ENCODE measurements at places on chromosomes 7 and 10.

DNA sequence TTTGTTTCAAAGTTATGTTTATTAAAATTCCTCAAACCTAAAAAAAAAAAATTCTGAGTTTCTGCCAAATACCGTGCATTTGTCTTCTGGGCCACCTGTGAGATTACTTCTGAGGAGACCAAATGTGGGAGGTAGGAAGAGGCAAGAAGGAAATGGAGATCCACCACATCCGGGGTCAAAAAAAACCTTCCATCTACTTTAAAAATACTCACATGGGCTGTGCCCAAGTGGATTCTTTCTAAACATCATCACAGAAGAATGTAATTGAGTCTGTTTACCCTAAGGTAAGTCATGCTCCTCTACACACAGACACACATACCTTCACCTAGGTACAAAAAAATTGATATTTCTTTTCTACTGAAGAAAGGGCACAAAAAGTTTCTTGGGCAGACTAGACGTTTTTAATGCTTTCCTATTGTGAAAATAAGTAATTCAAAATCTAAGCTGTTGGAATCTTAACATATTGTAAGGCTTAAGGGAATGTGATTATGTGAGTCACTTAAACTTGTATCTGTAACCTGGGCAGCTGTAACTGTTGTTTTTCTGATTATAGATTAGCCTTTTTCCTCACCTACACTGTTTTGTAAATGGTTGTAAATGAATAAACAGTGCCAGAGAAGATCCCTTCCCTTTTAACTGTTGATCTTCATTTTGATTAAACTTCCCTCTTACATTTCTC is 19.1 kb upstream of the SPOCK2 start:
- DNase-seq: peak; percentile 28

DNA sequence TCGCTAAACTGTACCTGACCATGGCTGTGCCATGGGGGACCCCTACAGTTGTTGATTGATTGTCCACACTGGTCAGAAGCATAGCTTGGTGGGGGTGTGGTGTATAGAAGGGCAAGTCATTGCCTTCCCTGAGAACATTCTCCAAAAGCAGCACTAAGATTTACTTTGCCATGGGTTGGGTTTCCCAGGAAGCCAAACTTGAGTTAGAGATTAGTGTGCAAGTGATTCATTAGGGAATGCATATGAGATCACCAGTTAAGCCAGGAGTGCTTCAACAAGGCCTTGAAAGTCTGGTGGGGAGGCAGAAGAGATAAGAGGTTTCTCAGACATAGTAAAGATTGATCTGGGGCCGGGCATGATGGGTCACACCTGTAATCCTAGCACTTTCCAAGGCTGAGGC is 21.4 kb upstream of the TPST1 start:
- peak; percentile 79 for DNase-seq

- DNase-seq: no peak
These were observed 120.0 kb downstream of the ADAM12 start for GRCh38 chr10:126268013-126268920.

DNA sequence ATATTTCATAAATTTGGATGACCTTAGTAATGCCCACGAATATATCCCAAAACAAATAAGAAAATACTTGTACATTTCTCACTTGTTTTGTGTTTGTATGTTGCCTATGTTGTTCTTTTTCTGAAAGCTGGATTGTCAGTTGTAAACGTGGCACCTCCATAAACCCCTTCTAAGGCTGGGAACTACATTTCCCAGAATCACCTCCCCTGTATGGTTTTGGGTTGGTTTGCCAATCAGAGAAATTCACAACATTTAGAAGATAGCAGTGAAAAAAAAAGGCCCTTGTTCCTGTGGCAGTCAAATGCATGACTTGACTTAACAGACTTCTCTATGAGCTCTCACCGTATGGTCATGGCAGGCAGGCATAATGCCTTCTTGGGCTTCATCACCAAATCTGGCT is 676.3 kb upstream of the STEAP1 start:
- no peak for DNase-seq

DNA sequence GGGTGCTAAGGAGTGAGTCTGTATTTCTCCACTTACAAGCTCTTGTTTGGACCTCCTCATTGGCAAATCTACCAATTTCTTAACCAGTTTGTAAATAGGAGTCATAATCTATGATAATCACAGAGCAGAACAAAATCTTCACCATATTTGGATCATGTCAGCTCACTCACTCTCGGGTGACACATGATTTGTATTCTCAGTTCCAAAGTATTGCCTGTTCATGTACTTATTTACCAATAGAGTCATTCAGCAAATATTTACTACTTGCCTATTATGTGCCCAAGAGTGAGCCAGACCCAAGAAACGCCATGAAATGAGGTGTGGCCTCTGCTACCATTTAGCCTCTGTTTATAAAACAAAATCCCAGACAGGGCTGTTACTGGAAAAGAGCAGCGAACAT is 114.8 kb downstream of the TSPAN12 start:
- no peak for DNase-seq

- DNase-seq: no peak
These were observed 5.6 kb upstream of the PALD1 start for GRCh38 chr10:70472799-70473454.

DNA sequence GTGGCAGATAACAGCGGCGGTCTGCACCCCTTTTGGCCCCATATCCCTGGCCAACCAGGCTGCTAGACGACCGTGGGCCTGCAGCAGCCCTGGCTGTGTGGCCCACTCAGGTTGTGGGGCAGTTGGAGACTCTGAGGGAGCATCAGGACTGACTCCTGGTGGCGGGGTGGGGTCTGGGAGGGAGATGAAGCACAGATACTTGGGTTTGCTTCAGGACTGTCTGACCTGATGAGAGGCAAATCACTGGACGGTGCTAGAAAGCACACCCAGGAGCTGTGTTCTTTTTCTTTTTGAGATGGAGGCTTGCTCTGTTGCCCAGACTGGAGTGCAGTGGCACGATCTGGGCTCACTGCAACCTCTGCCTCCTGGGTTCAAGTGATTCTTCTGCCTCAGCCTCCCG is 28.2 kb downstream of the BAMBI start:
- no peak for DNase-seq

- no peak for DNase-seq
These were observed 2.5 kb downstream of the ZNF316 start for GRCh38 chr7:6639627-6640026.

DNA sequence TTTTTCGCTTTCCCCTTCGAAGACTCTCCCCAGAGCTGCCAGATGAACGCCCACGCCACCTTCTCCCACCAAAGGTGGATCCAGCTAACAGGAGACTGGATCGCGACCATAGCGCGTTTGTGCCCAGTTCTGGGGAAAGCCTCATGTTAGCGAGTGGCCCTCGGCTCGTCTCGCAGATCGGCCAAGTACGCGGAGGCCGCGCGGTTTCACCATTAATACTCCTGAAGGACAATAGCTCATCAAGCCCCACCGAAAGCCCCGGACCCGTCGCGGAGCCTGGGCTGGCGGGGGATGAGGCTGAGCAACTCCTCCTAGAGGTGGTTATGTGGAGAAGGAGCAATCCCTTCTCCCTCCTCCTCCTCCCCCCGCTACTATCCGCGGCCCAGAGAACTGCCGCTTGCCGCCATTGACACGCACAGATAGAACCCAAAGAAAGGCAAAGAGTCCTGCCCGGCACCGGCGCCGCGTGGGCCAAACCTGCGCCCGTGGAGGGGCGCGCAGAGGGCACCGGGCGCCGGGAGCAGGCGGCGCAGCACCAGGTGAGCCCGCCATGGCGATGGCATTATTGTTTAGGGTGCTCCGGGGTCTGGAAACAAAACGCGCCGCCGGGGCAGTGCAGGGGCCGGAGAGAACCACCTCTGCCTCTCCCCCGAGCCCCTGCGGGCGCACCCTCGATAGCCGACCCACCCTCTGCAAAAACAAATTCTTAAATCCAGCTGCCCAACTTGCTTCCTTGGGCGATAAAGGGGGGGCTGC is at the start of gene MACROH2A2:
MACROH2A2 (plus strand) TSS at position 385 of the 756 bp plus-strand sequence. CDS start 22,813 bp downstream, outside the sequence.
- DNase-seq: peak; percentile 42

DNA sequence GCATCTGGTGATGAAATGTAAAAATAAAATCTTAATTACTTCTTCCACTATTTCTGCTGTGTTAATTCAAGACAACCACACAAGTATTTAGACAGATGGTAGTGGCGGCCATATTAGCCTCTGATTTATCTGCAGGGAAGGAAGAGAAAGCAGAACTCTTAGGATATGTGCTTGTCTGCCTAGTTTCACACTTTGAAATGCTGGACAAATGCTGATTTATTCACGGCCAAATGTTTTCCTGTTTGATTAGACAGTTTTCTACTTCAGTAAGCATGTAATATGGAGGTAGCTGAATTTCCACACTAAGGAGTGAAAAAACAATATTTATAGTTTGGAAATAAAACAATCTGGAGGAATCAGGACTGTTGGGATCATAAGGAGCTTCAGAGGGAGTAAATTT is 158.1 kb downstream of the AGMO start:
- no peak for DNase-seq

DNA sequence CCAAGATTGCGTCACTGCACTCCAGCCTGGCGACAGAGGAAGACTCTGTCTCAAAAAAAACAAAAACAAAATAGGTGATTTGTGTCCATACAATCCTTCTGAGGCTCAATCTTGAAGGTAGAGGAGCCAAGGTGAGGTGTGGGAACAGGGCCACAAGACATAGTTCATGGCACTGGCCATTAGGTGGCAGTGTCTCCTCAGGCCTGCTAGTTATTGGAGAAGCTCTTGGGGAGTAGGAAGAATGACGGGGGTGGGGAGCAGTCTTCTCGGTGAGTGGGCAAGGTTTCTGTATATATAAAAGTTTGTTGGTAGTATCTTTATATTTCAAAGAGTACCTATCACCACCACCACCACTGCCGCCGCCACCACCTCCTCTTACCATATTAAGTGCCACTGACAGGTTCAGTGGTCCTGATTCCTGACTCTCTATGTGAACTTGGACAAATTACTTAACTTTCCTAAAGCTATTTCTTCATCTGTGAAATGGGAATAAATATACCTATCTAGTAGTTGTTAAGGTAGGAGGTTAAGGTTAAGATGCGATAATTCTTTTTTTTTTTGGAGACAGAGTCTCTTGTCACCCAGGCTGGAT is 24.0 kb downstream of the CCSER2 start:
- DNase-seq: peak; percentile 73

GRCh38 chr7:41383596-41383995 is 319.3 kb downstream of the INHBA start:
- peak; percentile 29 for DNase-seq

- no peak for DNase-seq
These were observed 586.6 kb downstream of the SUGCT start for GRCh38 chr7:40721342-40721949.

DNA sequence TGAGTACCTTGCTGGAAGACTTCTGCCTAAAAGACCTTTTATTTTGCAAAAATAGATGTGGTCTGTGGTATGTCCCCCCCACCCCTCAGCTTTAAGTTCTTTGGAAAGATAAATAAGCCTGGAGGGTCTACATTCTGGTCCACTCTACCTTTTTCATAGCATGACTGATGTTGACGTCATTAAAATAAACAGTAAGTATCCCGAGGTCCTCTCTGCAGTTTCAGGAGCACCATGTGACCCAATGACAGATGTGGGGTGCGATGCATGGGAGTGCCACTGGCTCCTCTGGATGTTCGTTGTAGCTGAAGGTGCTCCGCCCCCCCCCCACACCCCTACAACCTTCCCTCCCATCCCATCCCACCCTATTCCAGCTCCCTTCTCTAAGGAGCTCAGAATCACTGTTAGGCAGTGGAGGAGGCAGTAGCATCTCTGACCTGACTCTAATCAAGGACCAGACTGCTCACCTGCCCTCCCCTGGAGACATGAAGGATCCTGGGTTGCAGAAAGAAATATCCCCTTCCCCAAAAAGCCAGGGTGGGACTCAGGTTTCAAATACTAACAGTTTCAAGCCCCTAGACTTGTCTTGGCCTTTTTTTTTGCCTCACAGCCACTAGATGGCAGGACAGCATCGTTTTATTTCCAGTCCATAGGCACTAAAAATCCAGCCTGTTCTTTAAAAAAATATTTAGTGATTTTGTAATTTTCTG is 25.1 kb downstream of the CASP7 start:
- peak; percentile 65 for DNase-seq

- no peak for DNase-seq
These were observed 503.2 kb downstream of the NRG3 start for GRCh38 chr10:82378146-82378545.

GRCh38 chr10:131706476-131706875 is 194.3 kb upstream of the PPP2R2D start:
- no peak for DNase-seq

- peak; percentile 39 for DNase-seq
These were observed 1.2 kb downstream of the PLOD3 start for GRCh38 chr7:101216001-101216859.

- no peak for DNase-seq
These were observed 124.6 kb downstream of the AUTS2 start for GRCh38 chr7:69722843-69723242.

DNA sequence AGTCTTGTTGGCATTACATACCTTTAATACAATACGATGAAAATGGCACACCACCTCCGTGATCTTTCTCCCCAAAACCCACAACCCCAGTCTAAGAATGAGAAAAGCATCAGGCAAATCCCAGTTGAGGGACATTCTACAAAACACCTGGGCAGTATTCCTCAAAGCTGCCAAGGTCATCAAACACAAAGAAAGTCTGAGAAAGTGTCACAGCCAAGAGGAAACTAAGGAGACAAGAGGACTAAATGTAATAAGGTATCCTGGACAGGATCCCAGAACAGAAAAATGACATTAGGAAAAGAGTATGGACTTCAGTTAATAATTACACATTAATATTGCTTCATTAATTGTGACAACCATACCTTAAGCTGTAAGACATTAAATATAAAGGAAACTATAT is 14.5 kb upstream of the FRMD4A start:
- no peak for DNase-seq

DNA sequence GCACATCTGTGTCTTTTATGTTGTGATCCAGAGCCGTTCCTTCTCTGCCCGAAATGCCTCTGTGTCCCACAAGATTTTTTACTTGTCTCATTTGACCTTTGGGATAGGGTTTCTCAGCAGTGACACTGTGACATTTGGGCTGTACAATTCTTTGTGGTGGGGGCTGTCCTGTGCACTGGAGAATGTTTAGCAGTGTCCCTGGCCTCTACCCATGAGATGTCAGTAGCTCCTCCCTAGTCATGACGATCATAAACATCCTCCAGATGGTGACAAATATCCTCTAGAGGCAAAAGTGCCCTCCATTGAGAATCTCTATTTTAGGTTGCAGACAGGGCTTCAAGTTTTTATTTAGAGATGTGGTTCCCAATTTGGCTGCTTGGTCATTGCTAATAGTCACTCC is 91.3 kb downstream of the PPP1R17 start:
- DNase-seq: no peak

Measured in ELR (cell line).